ENCODE measurements at places on chromosomes 3 and 15. TPM values are rescaled to one million over a fixed set of nuclear protein-coding genes. Genes with fewer than 3 reads are reported as not detected.

EFHB gene
- 0.30 TPM for total RNA-seq

- DNase-seq = no peak
Observed at GRCh38 chr3:57727106-57727505, 29.0 kb upstream of the SLMAP start.

DNA sequence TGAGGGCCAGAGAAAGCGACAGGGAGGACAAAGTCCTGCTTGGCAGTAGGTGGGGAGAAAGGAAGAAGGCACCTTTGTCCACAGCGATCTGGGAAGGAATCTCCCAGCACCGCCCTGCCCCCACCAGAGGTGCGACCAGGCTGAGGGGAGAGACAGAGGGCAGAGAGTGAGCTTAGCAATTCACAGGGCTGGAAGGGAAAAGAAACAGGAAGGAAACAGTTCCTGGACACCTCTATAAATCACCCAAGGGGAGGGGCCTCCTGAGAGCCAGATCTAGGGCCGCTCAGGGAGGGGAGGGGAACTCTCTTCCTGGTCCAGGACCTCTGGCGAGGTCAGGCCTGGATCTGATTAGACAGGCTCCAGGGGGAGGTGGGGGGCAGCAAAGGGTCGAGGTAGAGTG, 35.4 kb downstream of the RNU5B-1 start:
- no peak for DNase-seq

CHRNB4 gene
- 2.0 TPM for total RNA-seq

FOXB1 gene
- not detected for total RNA-seq

- no peak for DNase-seq
Observed at GRCh38 chr3:63864008-63864964, 619 bp downstream of the ATXN7 start.

SCG3 gene
- total RNA-seq = not detected

GRCh38 chr3:165855581-165855980, 18.4 kb upstream of the BCHE start:
- no peak for DNase-seq

DNA sequence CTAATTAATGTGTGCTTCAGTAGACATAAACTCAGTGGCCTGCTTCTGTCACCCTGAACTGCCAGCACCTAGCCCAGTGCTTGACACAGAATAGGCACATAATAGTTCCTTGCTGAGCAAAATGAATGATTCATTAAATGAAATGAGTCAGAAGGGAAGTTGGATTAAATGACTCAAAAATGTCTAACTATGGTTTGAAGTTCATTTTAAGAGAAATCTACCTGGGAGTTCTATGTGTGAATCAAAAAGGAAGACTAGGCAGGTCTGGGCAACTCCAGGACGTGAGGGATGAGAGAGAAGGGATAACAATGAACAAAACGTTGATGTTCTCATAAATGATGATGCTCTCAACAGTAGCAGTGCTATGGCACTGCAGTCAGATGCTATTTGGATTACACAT, 175.0 kb downstream of the CFAP20DC start:
- DNase-seq = peak; percentile 64

CLDN18 gene
- total RNA-seq = 0.17 TPM

DNA sequence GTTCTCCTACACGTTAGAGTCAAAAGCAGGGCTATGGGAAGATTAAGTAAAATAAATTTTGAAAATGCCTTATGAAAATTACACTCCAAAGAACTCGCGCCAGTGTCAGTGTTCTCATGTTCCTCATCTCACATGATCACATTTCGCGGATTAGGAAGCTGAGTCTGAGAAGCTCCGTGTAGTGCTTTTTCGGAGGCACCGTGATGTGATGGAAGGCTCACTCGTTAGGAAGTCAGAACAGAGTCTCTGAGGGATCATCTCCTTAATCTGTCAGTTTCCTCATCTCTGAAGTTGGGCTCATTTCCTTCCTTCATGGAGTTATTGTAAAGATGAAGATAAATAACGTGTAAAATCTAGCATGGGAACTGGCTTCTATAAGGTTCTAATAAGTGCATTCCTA, 3.2 kb downstream of the ADIPOQ start:
- DNase-seq = no peak

DNA sequence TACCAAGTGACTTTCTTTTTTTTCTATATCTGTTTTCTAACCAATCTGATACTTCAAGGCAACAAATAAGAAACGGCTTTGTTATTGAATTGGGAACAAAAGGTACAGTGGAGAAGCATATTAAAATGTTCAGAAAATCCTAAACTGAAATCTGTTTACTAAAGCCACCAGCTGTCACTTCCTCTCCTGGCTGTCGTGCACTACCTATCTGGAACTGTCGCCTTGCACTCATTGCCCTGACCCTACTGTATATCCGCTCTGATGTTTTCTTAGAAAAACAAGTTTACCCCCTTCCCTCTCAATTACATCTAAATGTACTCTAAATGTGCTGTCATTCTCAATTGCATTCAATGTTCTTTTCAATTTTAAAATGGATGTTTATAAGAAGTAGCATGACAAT, 439.8 kb upstream of the ARRDC4 start:
- no peak for DNase-seq

DNA sequence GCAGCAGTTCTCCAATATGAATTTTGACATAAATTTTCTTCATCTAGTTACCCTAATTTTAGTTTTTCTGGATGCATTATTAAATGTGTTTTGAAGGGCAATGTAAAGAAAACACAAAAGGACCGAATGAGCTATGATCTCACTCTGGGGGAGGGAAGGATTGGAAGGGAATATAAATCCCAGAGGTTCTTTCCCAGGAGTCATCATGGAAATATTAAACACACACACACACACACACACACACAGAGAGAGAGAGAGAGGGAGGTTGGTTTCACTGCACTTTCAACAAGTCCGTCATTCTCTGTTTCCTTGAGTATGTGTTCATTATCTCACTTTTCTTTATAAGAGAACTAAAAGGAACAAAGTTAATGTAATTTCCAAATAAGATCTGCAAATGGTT, 70.7 kb upstream of the DCBLD2 start:
- DNase-seq = peak; percentile 78

Measured in HCT116 (cell line).